ENCODE measurements at places on chromosomes 3 and 15. TPM values are rescaled to one million over a fixed set of nuclear protein-coding genes. Genes with fewer than 3 reads are reported as not detected.

Gene DAZL
- polyA plus RNA-seq = not detected

Gene CD200
- polyA plus RNA-seq = 37.6 TPM

Gene TMEM43
- 59.0 TPM for polyA plus RNA-seq

Gene C3orf85
- 19.6 TPM for polyA plus RNA-seq

- no peak for DNase-seq
These were observed 483.9 kb upstream of the TBL1XR1 start for GRCh38 chr3:177681156-177681555.

- no peak for DNase-seq
These were observed 26.1 kb upstream of the LOXL1 start for GRCh38 chr15:73900095-73900712.

- no peak for DNase-seq
These were observed 66.1 kb downstream of the CHCHD6 start for GRCh38 chr3:126770096-126770495.

DNA sequence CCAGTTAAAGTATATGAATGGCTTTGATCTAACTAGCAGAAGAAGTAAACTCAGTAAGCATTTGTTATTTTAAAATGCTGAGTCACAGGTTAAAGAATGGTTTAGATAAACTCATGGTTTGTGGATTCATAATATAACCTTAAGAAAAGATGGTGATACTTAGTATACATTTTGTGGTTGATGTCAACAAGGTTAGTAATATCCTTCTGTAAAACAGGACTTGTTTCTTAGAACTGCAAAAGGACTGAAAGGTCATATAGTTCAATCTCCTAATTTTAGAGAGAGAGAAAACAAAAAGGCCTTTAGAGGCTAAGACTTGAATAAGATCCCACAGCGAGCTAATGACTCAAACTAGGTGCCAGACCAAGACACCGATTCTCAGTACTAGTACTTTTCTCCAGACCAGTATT is 50.0 kb downstream of the STRIT1 start:
- no peak for DNase-seq

DNA sequence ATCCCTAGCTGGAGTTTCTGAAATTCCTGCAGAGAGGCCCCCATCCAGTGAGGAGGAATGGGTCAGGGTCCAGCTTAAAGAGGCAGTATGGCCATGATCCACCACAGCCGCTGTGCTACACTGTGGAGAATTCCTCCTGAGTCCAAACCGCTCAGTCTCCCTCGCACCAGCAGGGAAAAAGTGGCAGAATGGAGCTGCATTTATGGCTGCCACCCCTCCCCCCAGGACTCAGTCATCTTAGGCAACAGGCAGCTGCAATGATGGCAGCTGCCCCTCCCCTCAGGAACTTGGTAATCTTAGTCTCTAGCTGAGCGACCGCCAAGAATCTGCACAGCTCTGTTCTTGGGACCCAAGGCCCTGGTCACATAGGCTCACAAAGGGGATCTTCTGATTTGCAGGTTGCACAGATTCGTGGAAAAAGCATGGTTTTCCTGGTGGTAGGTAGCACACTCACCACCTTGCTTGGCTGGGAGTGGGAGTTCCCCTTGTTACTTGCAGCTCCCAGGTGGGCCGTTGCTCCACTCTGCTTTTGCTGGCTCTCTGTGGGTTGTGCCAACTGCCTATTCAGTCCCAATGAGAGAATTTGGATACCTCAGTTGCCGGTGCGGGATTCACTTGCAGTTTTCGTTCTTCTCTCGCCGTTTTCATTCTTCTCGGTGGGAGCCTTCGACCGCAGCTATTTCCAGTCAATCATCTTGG is 204.1 kb downstream of the STXBP5L start:
- DNase-seq = no peak

DNA sequence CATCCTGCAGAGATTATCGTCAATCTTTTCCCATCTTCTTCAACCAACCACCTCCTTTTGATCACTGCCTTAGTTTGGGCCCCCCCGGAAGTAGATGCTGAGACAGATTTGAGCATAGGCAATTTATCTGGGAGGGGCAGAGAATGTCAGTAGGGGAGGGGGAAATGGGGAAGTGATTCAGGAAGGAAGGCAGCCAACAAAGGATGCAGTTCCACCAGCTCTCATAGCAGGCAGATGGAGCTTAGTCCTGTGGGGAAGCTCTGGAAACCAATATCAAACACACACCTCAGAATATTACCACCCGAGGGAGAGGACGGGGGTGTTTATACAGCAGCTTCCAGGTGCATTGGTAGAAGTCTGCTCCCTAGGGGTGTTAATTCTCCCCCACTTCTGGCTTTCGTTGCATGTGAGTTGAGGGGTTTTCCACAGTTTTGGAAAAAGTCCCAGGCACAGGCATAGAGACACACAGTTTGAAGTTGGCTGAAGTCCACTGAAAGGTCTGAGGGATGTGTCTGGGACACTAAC is 91.5 kb upstream of the TNFAIP8L3 start:
- no peak for DNase-seq

All from left renal cortex interstitium (tissue), 4 donors.